Osteocyte (in vitro differentiated cells): ENCODE measurements at places on chromosomes 4 and X. TPM values are rescaled to one million over a fixed set of nuclear protein-coding genes. Genes with fewer than 3 reads are reported as not detected.

The CITED1 gene
- 1.1 TPM in 1 of 2 replicates, not detected in the other for total RNA-seq

The ZNF141 gene
- 12.6 and 14.7 TPM in 2 replicates for total RNA-seq

The CXCL6 gene
- 35.3 and 37.6 TPM in 2 replicates for total RNA-seq

The MTCP1 gene
- 17.8 and 24.4 TPM in 2 replicates for total RNA-seq

The CT45A2 gene
- total RNA-seq: not detected in 2 replicates

DNA sequence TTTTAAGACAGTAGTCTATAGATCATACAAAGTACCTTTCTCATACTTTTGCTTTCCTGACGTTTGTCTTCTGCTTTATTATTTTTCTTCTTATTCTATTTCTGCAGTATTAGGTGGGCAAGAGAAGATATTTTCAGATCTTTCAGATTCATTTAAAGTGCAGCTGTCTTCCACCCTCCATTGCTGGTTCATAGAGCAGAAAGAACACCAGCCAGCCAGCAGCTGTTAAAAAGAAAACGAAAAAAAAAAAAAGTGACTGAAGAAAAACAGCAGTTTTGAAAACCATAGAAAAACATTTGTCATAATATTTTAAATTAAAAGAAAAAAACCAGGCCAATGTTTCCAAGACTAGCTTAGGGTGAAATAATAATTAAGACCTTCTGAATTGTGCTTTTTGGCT, 42.9 kb downstream of the SMAD1 start:
- no peaks in the 10 kb centered on the region for H3K27me3 ChIP-seq

DNA sequence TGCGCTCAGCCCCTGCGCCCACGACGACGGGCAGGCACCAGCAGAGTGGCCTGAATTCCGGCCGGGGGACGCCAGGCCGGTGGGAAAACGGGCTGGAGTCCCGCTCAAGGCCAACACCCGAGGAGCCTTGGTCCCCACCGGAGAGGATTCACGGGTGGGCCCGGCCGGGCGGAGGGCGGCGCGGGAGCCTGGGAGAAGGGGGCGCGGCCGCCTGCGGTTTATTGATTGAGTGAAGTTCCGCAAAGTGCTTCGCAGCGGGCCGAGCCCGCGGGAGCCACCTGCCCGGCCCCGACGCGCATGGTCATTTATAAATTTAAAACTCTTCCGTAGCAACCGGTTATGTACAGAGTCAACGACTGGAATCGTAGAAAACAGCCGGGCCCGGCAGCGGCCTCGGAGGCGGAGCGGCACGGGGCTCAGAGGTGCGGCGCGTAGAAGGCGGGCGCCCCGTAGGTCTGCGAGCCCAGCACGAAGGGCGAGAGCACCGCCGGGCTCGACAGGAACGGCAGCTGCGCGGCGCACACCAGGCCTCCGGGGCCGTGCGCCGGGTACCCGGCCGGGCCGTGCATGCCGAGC, 3.6 kb downstream of the NKX1-1 start:
- no peaks in the 10 kb centered on the region for H3K4me1 ChIP-seq
- no peak overlapping the region for H3K4me3 ChIP-seq
- no peaks in the 10 kb centered on the region for H3K36me3 ChIP-seq
- no peak for DNase-seq
- peaks cover 2% of the 10 kb centered on the region for H3K27me3 ChIP-seq
- no peak overlapping the region for H3K27ac ChIP-seq

DNA sequence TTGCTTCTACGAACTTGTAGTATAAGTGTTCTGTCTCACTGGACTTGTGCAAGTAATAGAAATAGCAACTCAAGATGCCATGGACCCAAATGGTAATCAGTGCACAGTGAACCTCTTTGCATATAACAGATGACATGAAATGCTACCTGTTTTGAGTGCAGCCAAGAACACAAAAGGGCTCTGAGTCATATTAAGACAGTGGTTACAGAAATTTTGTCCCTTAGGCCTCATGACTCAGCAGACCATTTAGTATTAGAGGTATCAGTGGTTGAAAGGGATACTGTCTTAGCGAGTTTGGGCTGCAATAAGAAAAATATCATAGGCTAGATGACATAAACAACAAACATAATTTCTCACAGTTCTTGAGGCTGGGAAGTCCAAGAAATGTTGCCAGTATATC, 502.9 kb upstream of the PCDH10 start:
- no peaks in the 10 kb centered on the region for H3K36me3 ChIP-seq
- H3K4me3 ChIP-seq: no peak overlapping the region
- peaks cover 4% of the 10 kb centered on the region for H3K27me3 ChIP-seq
- no peak overlapping the region for H3K27ac ChIP-seq
- DNase-seq: no peak
- no peaks in the 10 kb centered on the region for H3K4me1 ChIP-seq

DNA sequence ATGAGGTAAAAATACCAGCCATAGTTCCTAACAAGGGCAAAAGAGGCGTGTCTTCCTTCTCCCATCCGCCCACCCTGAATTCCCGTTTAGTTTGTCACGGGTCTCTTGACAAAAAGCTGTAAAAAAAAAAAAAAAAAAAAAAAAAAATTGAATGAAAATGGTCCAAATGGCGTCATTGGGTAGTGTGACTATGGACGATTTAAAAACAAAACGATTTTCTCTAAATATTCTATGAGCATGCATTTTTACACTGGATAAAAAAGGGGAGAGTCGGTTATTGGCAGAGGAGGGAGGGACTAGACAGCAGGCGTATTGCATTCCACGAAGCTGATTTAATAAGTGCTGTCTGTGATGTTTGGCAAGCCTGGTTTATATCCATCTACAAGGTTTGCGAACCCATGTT, at the start of gene FAM133A:
Gene FAM133A, plus strand, starts transcription at position 338 of the 403 bp plus-strand sequence. CDS start 35,214 bp downstream, outside the sequence.
- DNase-seq: no peak
- peaks cover 20% of the 10 kb centered on the region for H3K4me1 ChIP-seq
- peak within 1 kb of the TSS; percentile 87 for H3K27ac ChIP-seq
- H3K27me3 ChIP-seq: peaks cover 13% of the 10 kb centered on the region

DNA sequence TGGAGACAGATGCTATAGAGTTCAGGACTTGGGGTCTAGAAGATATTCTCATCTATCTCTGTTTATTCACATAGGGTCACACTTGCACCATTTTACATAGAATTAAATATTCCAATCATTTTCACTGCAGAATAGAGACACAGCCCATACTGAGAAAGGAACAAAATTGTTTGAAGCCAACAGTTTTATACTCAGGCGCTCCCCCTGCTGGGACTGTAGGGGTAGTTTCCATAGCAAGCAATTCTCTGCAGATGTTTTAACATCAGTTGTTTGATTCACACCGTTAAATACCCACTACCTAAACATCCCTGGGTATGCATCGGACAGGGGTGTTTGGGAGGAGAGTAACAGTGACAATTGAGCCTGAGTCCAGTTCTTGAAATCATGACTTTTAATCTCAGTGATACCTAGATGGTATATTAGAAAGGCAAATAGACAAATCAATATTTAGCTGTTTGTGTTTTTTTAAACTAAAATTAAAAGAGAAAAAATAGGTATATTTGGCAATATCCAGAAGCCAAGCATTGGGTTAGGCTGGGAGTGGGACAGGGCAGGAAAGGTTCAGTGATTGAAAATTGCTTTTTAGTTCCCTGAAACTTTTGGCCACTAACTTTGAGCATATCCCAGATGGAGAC, 33.8 kb downstream of the LONRF3 start:
- H3K27ac ChIP-seq: no peak overlapping the region
- H3K36me3 ChIP-seq: no peaks in the 10 kb centered on the region

DNA sequence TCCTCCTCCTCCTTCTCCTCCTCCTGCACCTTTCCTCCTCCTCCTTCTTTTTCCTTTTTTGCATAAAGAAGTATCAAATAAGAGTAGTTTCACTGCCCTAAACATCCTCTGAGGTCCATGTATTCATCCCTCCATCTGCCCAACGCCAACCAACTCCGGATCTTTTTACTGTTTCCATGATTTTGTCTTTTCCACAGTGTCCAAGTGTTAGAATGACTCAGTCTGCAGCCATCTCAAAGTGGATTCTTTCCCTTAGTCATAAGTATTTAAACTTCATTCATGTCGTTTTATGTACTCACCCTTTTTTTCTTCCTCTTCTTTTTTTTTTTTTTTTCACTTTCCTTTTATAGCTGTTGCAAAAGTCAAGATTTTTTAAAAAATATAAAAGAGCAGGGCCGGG, 12.9 kb downstream of the CSF2RA start:
- peak overlapping the region; percentile 12 for H3K27ac ChIP-seq
- DNase-seq: no peak
- no peaks in the 10 kb centered on the region for H3K36me3 ChIP-seq

DNA sequence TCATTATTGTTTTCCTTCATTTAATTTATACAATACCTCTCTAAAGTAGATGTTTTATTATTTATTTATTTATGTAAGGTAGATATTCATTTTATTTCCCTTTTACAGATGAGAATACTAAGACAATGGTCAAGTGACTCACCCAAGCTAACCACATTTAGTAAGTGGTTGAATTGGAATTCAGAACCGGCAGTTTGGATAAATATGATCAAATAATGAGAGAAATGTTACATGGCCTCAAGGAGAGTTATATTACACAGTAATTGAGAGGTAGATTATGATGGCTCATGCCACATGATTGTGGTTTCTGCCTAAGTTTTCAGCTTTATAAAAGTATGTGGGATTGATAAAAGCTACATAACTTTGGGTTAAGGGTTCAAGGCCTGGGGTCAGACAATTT, 239.4 kb upstream of the BOD1L1 start:
- no peaks in the 10 kb centered on the region for H3K27me3 ChIP-seq
- no peak overlapping the region for H3K4me3 ChIP-seq
- peaks cover 7% of the 10 kb centered on the region for H3K4me1 ChIP-seq
- H3K36me3 ChIP-seq: no peaks in the 10 kb centered on the region
- H3K27ac ChIP-seq: no peak overlapping the region

GRCh38 chrX:22912616-22913015, 87.1 kb upstream of the DDX53 start:
- no peaks in the 10 kb centered on the region for H3K4me1 ChIP-seq
- DNase-seq: no peak
- no peak overlapping the region for H3K27ac ChIP-seq
- no peak overlapping the region for H3K4me3 ChIP-seq
- H3K36me3 ChIP-seq: no peaks in the 10 kb centered on the region

- no peak overlapping the region for H3K27ac ChIP-seq
- no peak for DNase-seq
- no peak overlapping the region for H3K4me3 ChIP-seq
Measured at GRCh38 chr4:122842984-122843531, 16.4 kb downstream of the FGF2 start.

DNA sequence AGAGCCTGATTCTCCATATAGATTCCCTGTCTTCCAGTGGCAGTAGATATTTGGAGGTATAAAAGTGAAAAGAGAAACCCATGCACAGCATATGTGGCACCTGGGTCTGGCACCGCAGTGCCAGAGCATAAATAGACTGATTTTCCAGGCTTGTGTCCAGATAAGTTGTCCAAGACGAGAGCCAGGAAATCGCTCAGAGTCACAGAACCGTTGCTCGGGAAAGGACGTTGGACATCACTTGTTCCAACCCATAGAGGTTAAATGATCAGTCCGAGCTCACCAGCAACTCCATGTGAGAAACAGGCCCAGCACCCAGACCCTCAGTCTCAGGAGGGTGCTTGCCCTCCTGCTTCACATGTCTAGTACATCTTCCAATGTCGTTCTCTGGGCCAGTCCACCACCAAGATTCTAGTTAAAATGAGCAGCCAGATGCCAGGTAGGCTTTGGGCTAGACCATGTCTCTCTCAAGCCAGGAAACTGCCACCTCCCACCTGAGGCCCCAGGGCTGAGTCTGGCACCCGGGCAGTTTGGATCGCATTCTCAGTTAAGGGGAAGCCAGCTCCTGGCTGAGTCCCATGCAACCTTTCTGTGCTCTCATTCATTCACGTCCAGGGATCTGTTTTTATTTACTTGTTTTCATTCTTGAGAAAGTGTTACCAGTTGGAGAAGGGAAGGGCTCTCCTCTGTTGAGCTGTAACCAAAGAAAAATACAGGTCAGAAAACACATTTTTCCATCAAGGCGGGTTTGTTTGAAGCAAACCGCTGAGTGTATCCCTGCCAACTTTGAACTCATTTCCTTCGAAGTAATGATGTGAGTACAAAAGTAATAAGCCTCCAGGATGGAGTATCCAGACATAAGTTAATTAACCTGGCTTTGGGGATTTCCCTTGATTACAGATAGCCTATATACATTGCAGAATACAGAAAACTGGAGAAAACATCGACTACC, 91.7 kb downstream of the PHOX2B start:
- H3K27ac ChIP-seq: no peak overlapping the region
- peaks cover 22% of the 10 kb centered on the region for H3K27me3 ChIP-seq
- no peaks in the 10 kb centered on the region for H3K4me1 ChIP-seq
- no peaks in the 10 kb centered on the region for H3K36me3 ChIP-seq

DNA sequence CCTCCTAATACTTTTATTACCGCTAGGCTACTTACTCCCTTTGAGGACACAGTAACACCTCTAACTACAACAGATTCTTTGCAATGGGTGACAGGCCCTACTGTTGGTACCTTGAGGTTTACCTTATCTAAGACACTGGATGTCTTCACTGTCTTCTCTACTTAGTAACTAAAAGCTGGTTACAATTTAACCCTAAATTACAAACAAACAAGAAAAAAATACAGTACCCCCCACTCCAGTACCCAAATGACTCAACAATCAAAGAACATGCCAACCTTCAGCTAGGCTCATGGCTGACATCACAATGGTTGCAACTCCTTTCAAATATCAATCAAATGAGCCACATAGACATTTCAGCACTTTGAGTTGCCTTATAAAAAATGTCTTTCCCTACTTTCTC, 198.0 kb downstream of the GUCY2F start:
- no peaks in the 10 kb centered on the region for H3K36me3 ChIP-seq
- DNase-seq: no peak
- H3K4me1 ChIP-seq: no peaks in the 10 kb centered on the region

DNA sequence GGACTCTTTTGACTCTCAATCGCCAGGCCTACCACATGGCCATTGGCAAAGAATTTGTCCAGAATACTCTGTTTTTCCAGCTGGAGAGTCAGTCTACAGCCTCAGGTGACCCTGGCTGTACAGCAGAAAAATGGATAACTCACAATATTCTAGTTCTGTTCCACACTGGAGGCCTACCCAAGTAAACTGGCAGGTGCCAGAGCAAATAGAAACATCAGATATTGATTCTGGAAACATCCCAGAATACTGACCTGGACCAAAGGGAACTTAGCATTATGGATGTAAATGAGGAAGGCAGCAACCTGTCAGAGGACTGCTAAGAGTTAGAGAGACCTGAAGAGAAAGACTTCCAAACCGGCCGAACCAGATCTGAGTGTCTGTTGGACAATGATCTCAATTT, 147.9 kb upstream of the SMAD1 start:
- no peak overlapping the region for H3K27ac ChIP-seq
- no peak overlapping the region for H3K4me3 ChIP-seq
- no peaks in the 10 kb centered on the region for H3K4me1 ChIP-seq
- DNase-seq: no peak
- H3K36me3 ChIP-seq: no peaks in the 10 kb centered on the region

DNA sequence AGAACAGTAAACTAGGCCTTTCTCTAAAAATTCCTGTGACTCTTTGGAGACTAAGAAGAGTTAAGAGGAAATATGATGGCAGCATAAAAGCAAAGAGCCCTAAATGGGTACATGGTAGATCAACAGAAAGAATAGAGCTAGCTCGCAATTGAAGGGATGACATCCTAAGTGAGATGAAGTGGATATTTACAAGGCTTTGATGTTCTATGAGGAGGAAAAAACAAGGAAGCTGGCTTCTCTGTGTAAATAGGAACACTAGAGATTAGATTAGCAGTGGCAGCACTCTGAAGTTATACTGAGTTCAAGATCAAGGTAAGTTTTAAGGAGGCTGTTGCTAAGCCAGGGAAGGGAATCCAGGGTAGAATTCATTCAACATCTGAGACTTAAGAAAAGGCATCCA, 73.1 kb upstream of the MBNL3 start:
- no peak overlapping the region for H3K4me3 ChIP-seq
- H3K27me3 ChIP-seq: peaks cover 2% of the 10 kb centered on the region
- no peak overlapping the region for H3K27ac ChIP-seq
- no peak for DNase-seq
- no peaks in the 10 kb centered on the region for H3K4me1 ChIP-seq
- no peaks in the 10 kb centered on the region for H3K36me3 ChIP-seq
